ENCODE measurements at places on chromosomes 12 and 14.

DNA sequence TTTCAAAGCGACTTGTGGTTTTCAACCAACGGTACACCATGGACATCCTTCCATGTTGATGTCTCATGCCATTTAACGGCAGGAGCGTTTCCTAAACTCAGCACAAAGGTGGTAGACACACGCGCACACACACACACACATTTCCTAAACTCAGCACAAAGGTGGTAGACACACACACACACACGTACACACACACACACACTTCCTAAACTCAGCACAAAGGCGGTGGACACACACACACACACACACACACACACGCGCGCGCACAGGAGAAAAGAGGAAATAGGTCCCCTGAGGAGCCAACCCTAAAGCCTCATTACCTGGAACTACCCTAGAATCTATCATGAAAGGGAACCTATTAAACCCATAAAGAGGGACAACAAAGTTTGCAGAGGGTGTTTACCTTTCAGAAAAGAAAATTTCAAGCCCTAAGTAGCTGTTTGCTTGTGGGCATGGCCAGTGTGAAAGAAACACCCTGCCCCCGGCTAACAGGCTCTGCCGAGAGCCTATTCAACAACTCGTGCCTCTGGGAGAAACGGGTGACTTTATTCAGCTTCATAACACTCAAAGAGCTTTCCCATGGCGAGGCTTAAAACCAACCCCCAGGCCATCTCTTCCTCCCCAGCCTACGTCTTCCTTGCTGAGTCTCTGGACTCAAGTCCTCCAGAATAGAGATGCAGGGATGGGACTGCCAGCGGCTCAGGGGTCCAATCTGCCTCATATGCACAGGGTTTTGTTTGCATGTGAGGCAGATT is 31.8 kb downstream of the SLC8B1 start:
- DNase-seq = no peak

DNA sequence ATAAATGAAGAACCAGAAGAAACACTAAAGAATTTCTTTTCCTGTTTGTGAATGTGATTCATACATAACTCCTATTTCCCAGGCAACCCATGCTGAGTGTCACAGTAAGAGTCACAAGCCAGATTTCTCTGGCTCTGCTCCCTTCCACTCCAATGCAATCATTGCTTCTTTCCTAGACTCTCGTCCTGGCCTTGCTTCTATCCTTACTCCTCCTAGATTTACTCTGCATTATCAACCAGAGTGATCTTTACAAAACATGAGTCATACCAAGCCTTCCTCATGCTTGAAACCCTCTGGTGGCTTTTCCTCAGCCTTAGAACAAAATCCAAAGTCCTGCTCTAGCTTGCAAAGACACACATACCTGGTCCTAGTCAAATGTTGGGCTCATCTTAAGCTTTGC is 13.3 kb downstream of the IL22 start:
- DNase-seq = no peak

- no peak for DNase-seq
Measured at GRCh38 chr14:66824251-66824650, 316.3 kb downstream of the GPHN start.

- DNase-seq = peak; percentile 88
Measured at GRCh38 chr14:67599698-67600561, at the start of gene PIGH. PIGH (minus strand) TSS chr14:67600268; CDS start chr14:67600203, 65 bp downstream.

DNA sequence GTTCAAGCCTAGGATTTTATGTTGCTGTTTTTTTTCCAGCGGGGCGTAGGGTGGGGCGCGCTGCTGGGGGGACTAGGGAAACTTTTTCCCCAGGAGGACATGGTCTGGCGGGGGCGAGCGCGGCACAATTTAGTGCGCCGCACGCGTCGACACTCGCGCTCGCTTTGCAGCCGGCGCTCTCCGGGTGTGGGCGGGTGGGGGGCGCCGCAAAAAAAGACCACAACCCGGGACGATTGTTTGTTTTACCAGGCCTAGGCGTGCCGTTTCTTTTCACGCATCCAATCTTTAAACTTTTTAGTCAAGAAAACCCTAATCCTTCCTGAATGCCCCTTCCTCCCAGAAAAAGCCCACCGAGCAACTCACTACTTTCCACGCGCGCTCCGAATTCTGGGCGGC is 865 bp upstream of the ZFP36L1 start:
- DNase-seq = no peak

GRCh38 chr12:13595536-13596443 is 385.6 kb downstream of the GRIN2B start:
- no peak for DNase-seq

DNA sequence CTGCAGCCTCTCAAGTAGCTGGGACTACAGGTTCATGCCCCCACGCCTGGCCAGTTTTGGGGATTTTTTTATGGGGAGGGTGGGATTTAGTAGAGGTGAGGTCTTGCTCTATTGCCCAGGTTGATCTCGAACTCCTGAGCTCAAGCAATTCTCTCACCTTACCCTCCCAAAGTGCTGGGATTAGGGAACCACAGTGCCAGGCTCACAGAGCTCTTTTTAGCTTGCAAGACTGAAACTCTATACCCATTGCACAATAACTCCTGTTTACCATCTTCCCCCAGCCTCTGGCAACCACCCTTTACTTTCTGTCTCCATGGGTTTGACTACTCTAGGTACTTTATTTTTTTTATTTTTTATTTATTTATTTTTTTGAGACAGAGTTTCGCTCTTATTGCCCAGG is 25.7 kb upstream of the CDK17 start:
- DNase-seq = no peak

GRCh38 chr14:68616221-68616902 is 176.5 kb downstream of the ZFP36L1 start:
- no peak for DNase-seq

DNA sequence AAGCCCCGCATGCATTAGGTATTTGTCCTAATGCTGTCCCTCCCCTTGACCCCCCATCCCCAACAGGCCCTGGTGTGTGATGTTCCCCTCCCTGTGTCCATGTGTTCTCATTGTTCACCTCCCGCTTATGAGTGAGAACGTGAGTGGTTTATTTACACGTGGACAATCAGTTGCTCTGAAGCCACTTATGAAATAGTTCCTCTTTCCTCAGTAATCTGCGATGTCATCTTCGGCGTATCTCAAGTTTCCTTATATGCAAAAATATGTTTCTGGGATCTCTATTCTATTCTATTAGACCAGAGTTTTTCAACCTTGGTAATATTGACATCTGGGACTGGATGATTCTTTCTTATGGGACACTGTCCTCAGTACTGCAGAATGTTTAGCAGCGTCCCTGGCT is 56.0 kb upstream of the DCD start:
- DNase-seq = no peak

GRCh38 chr12:121748218-121748570 is 35.6 kb downstream of the TMEM120B start:
- DNase-seq = no peak

- no peak for DNase-seq
Measured at GRCh38 chr14:79325557-79325956, 885.7 kb downstream of the DIO2 start.

GRCh38 chr14:35124127-35124526 is 1.8 kb downstream of the PRORP start:
- no peak for DNase-seq

DNA sequence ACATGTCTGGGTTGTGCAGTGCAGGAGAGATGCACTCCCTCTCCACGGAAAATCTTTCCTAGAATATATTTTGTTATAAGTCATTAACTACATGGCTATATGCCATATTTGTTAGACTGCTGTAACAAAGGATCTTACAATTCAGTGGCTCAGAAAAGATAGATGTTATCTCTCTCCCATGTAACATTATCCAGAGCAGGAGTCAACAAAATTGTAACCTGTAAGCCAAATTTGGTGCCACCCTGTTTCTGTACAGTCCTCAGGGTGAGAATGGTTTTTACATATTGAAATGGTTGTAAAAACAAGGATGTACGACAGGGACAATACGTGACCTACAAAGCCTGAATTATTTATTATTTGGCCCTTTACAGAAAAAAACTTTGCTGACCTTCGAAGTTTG is 155.5 kb downstream of the KIF21A start:
- DNase-seq = no peak

GRCh38 chr12:120928864-120929652 is 24.9 kb upstream of the SPPL3 start:
- no peak for DNase-seq

- no peak for DNase-seq
Measured at GRCh38 chr14:33986804-33987203, 35.9 kb upstream of the EGLN3 start.

GRCh38 chr12:51913071-51914033 is 6.0 kb downstream of the ACVRL1 start:
- no peak for DNase-seq

DNA sequence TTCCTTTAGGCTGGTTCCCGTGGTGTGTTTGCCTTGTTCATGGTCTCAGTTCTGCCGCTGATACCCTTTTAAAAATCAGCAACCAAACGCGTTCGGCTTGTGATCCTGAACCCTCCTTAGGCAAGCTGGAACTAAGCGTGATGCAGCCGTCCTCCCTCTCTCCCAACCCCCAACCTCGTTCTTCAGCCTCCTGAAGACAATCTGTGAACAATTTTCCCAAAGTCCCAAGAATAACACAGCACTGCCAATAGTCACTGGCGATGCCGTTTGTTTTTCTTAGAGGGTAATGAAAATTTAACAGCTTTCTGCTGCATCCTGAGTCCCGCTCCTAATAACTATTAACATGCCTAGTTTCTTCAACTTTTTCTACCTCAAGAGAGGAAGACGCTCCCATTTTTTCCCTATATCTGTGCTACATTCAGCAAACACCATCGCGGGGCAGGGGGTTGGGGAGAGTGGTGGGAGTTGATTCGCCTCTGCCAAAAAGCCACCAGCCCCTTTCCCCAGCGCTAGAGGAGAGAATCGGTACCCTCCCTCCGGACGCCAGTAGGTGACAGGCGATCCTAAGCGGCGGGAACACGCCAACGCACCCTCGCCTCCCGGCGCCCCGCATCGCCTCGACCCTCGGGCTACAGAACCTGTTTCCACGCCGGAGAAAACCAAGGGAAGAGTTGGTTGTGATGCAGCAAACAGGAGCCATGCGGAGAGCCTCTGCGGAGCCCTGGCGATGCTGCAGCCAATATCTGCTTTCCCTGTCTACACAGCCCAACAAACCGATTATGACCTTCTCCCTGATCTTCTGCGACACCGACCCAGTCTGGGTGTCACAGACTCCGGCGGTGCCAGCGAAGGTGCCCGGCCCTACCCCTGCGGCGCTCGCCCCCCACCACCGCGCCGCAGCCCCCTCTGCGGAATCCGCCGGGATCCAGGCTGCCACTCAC is 752 bp downstream of the PRICKLE1 start:
- DNase-seq = no peak

DNA sequence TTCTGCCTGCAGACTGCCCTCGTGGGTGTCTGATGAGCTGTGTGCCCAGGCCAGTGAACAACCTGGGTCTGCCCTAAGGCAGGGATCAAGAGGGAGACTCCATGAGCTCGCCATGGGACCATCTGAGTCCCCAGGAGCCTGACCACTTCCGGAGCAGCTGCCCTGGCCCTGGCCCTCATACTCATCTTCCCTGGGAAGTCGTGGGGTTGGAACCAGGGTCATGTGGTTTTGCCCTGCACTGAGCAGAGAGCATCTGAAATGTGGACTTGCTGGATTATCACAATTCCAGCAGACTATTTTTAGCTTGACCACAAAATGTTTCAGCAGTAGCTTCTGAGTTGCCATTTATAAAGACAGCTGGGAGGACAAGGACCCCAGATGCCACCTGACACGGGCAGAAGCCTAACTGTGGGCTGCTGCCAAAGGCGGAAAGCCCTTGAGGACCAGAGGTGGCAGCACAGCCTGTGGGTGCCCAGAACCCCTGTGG is 6.7 kb downstream of the BTBD6 start:
- DNase-seq = no peak

DNA sequence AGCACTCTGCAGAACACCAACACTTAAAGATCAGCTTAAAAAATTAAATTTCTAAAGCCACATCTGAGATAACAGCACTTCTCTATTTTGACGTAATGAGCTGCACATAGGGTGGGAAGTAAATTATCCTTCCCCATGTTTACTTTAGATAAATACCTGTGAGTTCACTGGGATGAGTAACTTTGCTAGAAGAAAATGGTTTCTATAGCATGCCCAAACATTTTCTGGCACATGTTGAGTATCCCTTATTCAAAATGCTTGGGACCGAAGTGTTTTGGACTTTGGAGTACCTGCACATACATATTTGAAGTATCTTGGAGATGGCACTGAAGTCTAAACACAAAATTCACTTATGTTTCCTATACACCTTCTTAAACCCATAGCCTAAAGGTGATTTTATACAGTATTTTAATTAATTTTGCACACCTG is 6.6 kb downstream of the SLC38A2 start:
- no peak for DNase-seq
